Breast epithelium (tissue), 4 donors: ENCODE measurements at places on chromosomes 6 and 20.

DNA sequence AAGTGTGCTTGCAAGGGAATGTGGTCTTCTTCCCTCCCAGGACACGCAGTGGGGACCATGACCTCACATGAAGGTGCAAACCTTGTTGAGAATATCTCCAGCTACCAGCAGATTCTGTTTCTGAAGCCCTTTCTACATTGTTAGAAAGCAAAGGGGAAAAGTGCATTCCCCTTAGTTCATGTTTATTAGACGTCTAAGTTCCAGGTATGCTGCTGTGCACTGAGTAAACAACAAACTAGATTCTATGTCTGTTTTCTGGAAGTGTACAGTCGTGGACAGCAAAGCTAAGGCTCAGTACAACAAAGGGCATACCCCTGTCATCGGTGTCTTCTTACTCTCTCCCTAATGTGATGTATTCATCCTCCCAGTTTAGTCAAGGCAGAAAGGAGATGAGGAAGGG, 178.5 kb downstream of the KIF16B start:
- no peaks in the 10 kb centered on the region for H3K36me3 ChIP-seq
- H3K4me3 ChIP-seq: no peak overlapping the region
- H3K4me1 ChIP-seq: no peaks in the 10 kb centered on the region
- no peaks in the 10 kb centered on the region for H3K27me3 ChIP-seq
- H3K27ac ChIP-seq: no peak overlapping the region

DNA sequence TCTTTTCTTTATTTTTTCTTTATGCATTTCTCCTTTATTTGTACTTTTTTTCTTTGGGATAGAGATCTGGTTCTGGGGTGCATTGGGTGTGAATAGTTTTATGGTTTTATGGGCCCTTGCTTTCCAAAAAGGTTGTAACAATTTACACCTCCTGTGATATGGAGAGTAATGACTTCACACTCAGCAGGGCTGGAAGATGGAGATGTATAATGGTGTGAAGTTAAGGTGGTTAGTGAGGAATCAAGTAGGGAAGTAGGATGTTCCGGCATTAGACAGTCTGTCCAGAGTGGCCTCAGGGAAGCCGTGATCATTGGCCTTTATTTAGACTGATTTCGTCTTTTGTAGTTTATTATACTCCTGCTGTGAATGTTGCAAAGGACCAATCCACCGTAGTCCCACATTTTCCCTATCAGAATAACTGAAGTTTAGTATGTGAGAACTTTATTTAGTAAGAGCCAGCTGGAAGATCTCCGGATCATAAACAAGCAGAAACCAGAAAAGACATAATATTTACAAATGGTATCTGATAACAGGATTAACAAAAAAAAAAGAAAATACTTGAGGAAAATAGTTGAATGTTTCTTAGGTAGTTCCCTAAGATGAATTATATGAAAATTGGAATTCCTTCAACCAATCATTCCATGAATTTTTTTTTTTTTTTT, 255.5 kb downstream of the TBC1D7 start:
- no peaks in the 10 kb centered on the region for H3K4me1 ChIP-seq
- no peak overlapping the region for H3K4me3 ChIP-seq
- no peak for DNase-seq
- H3K36me3 ChIP-seq: no peaks in the 10 kb centered on the region
- no peak overlapping the region for H3K27ac ChIP-seq

DNA sequence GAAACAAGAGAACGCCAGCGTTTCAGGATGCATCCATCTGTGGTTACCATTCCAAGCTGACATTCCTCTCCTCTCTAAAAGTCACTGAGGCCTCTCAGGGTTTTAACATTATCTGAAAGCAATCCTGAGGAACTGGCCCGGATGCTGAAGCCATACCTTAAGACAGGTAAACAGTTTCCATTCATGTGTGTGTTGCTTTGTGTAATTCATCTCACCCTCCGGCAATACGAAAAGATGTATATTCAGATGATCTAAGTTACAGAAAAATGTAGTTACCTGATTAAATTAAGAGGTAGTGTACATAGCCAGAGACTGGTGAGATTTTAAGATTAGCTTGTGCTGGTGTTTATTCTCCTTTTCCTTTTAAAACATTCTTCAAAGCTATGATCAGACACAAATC, 68.4 kb upstream of the BACH2 start:
- DNase-seq: no peak
- H3K27ac ChIP-seq: no peak overlapping the region
- no peaks in the 10 kb centered on the region for H3K36me3 ChIP-seq
- no peaks in the 10 kb centered on the region for H3K27me3 ChIP-seq
- H3K4me1 ChIP-seq: no peaks in the 10 kb centered on the region
- no peak overlapping the region for H3K4me3 ChIP-seq

DNA sequence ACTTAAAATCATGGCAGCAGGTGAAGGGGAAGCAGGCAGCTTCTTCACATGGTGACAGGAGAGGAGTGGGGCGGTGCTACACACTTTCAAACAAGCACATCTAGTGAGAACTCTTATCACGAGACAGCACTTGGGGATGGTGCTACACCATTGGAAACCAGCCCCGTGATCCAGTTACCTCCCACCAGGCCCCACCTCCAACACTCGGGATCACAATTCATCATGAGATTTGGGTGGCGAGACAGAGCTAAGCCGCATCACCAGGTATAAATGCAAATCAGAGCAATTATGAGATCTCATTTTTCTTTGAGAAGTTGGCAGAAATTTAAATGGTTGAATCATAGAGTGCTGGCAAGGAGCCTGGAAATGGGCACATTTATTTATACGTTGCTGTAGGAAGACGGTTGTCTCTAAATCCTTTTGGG, 31.4 kb downstream of the IGF2R start:
- no peaks in the 10 kb centered on the region for H3K4me1 ChIP-seq
- no peaks in the 10 kb centered on the region for H3K36me3 ChIP-seq
- no peak overlapping the region for H3K4me3 ChIP-seq
- H3K27ac ChIP-seq: no peak overlapping the region

DNA sequence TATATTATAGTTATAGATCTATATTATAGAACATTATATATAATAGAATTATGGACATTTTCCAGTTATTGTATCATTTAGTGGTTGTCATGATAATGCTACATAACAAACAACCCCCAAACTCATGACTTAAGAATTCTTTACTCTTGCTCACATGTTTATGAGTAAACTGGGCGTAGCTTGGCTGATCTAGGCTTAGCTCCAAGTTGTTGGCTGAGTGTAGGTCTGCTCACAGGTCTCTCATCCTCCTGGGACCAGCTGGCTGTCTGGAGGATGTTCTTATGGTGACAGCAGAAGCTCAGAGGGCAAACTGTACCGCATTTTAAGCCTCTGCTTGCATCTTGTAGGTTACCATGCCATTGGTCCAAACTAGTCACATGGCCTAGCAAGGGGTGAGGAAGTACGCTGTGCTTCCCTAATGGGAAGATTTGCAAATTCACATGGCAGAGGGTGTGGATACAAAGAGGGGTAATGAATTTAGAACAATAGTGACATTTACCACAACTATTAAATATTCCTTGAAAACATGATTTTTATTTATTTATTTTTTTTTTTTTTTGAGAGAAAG, 34.2 kb downstream of the ARHGAP40 start:
- no peaks in the 10 kb centered on the region for H3K4me1 ChIP-seq
- no peak overlapping the region for H3K4me3 ChIP-seq
- no peak for DNase-seq
- H3K36me3 ChIP-seq: no peaks in the 10 kb centered on the region

DNA sequence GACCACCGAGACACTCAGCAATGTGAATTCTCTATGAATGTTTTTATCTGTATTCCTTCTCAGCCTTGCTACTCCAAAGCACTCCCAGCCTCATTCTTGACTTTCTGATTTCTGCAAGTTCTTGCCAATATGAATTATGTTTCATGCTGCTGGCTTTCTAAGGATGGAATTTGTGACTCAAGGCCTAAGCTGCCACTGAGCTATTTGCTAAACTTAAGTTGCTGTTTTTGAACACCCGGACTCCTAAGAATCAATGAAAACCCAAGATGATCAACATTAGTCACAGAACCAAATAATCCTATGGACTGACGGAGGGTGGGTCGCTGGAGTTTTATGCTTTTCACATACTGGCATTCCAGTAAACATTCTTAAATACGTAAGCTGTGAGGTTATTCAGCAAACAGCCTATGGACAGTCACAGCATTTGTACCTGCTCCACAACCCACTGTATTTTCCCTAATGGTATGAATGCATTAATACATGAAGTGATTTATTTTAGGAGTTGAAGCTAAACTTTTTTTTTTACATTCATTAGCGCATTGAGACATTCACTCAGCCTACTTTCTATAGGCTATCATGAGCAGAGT, 8.2 kb upstream of the PXDC1 start:
- no peaks in the 10 kb centered on the region for H3K4me1 ChIP-seq
- no peaks in the 10 kb centered on the region for H3K36me3 ChIP-seq
- H3K27me3 ChIP-seq: no peaks in the 10 kb centered on the region
- no peak overlapping the region for H3K27ac ChIP-seq
- DNase-seq: no peak
- no peak overlapping the region for H3K4me3 ChIP-seq

- no peaks in the 10 kb centered on the region for H3K36me3 ChIP-seq
- H3K4me1 ChIP-seq: no peaks in the 10 kb centered on the region
- no peak overlapping the region for H3K27ac ChIP-seq
- DNase-seq: no peak
Observed at GRCh38 chr6:41967312-41968287, 26.0 kb upstream of the CCND3 start.

GRCh38 chr6:72832271-72832670, 210.4 kb downstream of the KCNQ5 start:
- no peak overlapping the region for H3K4me3 ChIP-seq
- H3K4me1 ChIP-seq: no peaks in the 10 kb centered on the region
- H3K36me3 ChIP-seq: no peaks in the 10 kb centered on the region
- DNase-seq: no peak
- no peak overlapping the region for H3K27ac ChIP-seq
- no peaks in the 10 kb centered on the region for H3K27me3 ChIP-seq

- H3K27ac ChIP-seq: no peak overlapping the region
- H3K4me3 ChIP-seq: no peak overlapping the region
- H3K36me3 ChIP-seq: no peaks in the 10 kb centered on the region
- H3K27me3 ChIP-seq: no peaks in the 10 kb centered on the region
- H3K4me1 ChIP-seq: no peaks in the 10 kb centered on the region
- no peak for DNase-seq
Observed at GRCh38 chr20:8656335-8656734, 412.6 kb upstream of the PLCB4 start.

DNA sequence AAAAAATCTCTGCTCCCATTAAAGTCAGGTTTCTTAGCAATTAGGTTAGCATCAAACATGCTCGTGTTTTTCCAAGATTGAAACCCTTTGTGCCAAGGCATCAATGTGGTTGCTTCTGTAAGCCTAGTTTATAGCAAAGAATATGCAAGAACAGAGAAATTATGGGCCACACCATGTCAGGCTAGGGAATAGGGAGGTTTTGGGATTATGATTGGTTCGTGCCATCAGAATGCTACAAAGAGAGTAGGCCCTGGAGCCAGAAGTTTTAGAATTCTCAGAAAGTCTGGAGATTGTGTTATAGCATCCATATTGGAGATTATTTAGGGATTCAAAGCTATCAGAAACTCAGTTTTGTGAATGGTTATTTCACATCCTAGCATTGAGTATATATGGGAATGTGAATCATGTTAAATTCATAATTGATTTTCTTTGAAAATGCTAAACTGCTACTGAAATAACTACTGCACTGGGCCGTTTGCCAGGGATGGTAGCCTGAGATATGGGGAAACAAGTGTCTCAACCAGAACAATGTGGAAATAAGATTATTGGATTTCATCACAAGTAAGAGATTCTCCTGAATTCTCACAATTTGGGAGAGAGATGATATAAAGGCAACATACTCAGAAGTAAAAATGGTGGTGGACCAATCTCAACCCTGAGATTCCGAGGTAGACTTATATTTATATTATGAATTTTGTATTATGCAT, 45.3 kb downstream of the ZNF292 start:
- H3K4me3 ChIP-seq: no peak overlapping the region
- no peak overlapping the region for H3K27ac ChIP-seq
- no peaks in the 10 kb centered on the region for H3K4me1 ChIP-seq
- no peak for DNase-seq

DNA sequence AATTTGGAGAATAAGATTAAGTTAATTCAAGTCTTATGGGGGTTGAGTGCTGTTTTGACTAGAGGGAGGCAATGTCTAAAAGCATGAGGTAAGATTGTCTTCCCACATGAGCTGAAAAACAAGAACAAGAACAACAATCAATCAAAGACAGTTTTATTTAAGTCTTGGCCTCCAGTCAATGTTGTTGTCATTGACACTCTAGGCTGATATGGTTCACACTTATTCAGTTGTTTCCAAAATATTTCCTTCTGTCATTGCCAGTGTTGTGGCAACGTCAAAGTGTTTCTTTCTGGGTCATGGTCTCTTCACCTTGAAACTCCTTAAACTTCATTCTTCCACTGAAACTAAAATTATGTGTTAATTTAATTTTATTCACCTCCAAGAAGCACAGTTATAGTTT, 72.4 kb downstream of the GRIK2 start:
- no peaks in the 10 kb centered on the region for H3K4me1 ChIP-seq
- H3K27me3 ChIP-seq: no peaks in the 10 kb centered on the region
- no peak overlapping the region for H3K27ac ChIP-seq
- no peak for DNase-seq

- no peak for DNase-seq
- H3K27ac ChIP-seq: no peak overlapping the region
- H3K27me3 ChIP-seq: no peaks in the 10 kb centered on the region
- H3K4me3 ChIP-seq: no peak overlapping the region
Observed at GRCh38 chr6:25181923-25182322, 97.3 kb upstream of the CARMIL1 start.

GRCh38 chr6:91782802-91783201, 1195.9 kb upstream of the MAP3K7 start:
- H3K27ac ChIP-seq: no peak overlapping the region
- DNase-seq: no peak
- H3K4me3 ChIP-seq: no peak overlapping the region
- no peaks in the 10 kb centered on the region for H3K4me1 ChIP-seq
- H3K27me3 ChIP-seq: no peaks in the 10 kb centered on the region
- H3K36me3 ChIP-seq: peaks cover 3% of the 10 kb centered on the region

DNA sequence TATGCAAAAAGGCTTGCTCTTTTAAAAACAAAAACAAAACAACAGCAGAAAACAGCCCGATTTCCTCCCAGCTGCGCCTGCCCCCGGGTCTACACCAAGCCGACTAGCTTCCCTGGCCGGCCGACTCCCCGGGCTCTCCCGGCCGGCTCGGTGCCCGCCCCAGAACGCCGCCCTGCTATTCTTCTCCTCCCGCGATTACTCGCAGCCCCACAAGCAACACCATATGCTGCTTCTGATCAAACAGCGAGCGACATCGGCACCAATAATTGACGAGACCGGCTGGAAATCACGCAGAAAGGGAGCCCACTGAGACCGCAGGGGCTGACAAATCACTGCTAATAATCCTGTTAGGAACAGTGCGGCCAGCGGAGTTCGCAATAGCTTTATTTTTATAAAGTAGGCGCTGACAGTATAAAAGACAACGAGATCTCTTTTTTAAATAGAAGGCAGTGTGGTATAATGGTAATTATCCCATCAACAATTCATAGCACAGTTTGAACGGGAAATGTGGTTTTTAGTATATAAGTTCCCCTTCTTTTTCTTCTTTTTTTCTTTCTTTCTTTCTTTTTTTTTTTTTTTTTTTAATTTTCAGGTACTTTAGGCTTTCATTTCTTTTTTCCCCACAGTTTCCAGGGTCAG, 3.3 kb downstream of the SIM1 start:
- H3K27ac ChIP-seq: no peak overlapping the region
- peaks cover 6% of the 10 kb centered on the region for H3K27me3 ChIP-seq
- peak overlapping the region; percentile 24 for H3K4me3 ChIP-seq
- no peaks in the 10 kb centered on the region for H3K36me3 ChIP-seq
- H3K4me1 ChIP-seq: no peaks in the 10 kb centered on the region
- no peak for DNase-seq
